ENCODE measurements at places on chromosomes 16 and 17.

DNA sequence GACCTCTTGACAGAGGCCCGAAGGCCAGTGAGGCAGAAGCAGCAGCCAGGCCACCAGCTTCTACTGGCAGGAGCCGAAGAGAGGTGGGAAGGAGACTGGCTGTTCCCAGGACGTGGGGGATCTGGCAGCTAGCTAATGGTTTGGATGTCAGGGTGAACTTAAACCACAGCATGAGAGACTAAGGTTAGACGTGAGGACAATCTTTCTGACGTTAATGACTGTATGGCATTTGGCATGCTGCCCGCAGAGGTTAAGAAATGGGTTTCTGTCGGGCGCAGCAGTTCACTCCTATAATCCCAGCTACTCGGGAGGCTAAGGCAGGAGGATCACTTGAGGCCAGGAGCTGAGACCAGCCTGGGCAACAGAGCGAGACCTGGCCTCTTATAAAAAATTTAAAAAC is 6.3 kb upstream of the KRT13 start:
- no peak overlapping the region for H3K4me3 ChIP-seq
- no peaks in the 10 kb centered on the region for H3K27me3 ChIP-seq
- H3K36me3 ChIP-seq: no peaks in the 10 kb centered on the region
- no peak overlapping the region for H3K27ac ChIP-seq
- DNase-seq: no peak

DNA sequence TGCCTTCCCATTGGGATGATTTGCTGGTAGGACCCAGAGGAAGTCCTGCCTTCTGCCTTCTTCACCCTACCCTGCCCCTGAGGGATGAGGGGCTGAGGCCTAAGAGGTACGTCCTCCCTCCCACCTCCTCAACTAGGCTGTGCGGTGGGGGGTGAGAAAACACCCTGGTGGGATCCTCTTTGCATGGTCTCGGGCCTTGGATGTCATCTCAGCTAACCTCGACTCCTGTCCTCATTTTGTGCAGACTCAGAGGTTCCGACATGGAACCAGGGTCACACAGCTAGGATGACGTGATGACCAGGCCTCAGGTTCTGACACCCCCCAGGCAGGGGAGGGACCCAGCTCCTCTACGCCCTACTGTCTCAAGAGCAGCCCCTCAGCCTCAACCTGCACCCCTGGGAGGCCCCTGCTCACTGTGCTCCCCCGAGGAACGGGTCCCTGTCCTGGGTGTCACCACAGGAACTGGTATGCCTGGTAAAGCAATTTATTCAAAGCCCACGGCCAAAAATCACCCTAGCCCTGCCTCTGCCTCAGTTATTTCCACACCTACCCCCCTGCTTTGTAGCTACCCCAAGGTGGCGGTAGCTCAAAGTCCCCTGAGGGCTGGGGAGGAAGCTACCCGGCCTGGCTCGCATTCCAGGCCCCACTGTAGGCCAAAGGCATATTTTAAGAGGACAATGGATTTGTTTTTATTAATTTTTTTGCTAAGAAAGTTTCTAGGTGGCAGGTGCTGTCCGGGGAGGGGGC is 17.5 kb downstream of the UNC13D start:
- DNase-seq: no peak
- H3K4me1 ChIP-seq: peaks cover 12% of the 10 kb centered on the region
- no peak overlapping the region for H3K27ac ChIP-seq
- peaks cover 3% of the 10 kb centered on the region for H3K27me3 ChIP-seq

DNA sequence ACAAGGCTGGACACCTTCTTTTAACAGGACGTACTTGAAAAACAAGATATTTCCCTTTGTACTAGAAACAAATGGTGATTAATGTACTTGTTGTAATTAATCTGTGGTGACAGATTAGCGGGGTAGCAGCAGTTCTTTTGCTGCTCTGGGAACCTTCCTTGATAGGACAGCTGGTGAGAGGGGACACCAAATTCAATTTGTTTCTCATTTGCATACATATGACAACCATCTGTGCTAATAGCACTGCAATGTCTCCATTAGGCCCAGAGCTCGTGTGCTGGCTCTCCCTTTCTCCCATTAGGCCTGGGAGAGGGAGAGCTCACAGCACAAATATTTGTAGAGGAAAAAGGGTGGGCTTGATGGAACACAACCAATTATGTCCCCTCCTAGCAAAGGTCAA is 221.0 kb upstream of the HS3ST3A1 start:
- H3K36me3 ChIP-seq: peaks cover 1% of the 10 kb centered on the region
- no peak for DNase-seq
- H3K4me3 ChIP-seq: no peak overlapping the region
- H3K4me1 ChIP-seq: no peaks in the 10 kb centered on the region

DNA sequence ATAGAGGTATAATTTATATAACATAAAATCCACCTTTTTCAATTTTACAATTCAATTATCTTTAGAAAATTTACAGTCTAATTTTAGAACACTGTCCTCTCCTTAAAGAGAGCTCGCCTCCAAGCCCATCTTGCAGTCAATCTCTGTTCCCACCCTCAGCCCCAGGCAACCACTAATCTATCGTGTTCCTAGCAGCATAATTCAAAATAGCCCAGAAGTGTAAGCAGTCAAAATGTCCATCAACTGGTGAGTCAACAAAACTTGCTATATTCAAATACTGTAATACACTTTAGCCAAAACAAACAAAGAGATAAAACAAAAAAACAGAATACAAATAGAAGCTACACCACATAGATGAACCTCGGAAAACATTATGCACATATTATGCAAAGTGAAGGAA is 1006.8 kb upstream of the EEF2KMT start:
- peaks cover 10% of the 10 kb centered on the region for H3K27me3 ChIP-seq
- DNase-seq: no peak
- H3K4me1 ChIP-seq: no peaks in the 10 kb centered on the region
- no peak overlapping the region for H3K27ac ChIP-seq
- no peak overlapping the region for H3K4me3 ChIP-seq
- H3K36me3 ChIP-seq: no peaks in the 10 kb centered on the region

- H3K4me1 ChIP-seq: peaks cover 13% of the 10 kb centered on the region
- no peaks in the 10 kb centered on the region for H3K36me3 ChIP-seq
- no peak overlapping the region for H3K4me3 ChIP-seq
- no peak for DNase-seq
- no peak overlapping the region for H3K27ac ChIP-seq
- no peaks in the 10 kb centered on the region for H3K27me3 ChIP-seq
Observed at GRCh38 chr16:4505356-4506147, 29.4 kb downstream of the HMOX2 start.

DNA sequence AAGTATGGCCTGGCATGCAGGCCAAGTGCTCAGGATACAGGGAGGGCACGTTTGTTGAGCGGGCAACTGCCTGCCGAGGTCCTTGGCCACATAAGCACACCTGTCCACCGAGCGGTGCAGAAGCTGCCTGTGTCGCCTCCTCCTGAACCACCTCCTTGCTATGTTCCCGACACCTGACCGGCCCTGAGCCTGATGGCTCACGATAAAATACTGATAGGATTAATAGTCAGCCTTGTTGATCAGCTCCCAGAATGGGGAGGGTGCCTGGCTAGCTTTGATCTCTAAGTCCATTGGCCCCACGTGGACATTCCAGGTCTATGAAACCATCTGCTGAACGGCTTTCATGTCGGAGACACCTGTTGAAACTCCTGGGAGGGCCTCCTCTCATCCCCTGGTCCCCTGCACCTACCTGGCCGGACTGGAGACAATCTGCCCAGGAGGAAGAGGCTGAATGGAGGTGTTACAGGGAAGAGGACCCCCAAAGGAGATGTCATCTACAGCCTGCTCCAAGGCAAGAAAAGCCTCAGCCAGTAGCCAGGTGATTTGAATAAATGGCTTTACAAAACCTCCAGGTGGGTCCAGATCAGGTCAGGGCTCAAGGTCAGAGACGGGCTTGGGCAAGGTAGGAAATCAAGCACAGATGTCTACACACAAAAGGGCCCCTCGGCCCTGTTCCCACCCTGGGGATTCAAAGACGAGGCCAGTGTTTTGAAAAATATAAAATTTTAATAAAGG is 33.4 kb downstream of the AXIN2 start:
- peaks cover 53% of the 10 kb centered on the region for H3K4me1 ChIP-seq
- H3K4me3 ChIP-seq: no peak overlapping the region
- H3K27ac ChIP-seq: no peak overlapping the region
- H3K36me3 ChIP-seq: peaks cover 34% of the 10 kb centered on the region
- no peak for DNase-seq
- no peaks in the 10 kb centered on the region for H3K27me3 ChIP-seq

DNA sequence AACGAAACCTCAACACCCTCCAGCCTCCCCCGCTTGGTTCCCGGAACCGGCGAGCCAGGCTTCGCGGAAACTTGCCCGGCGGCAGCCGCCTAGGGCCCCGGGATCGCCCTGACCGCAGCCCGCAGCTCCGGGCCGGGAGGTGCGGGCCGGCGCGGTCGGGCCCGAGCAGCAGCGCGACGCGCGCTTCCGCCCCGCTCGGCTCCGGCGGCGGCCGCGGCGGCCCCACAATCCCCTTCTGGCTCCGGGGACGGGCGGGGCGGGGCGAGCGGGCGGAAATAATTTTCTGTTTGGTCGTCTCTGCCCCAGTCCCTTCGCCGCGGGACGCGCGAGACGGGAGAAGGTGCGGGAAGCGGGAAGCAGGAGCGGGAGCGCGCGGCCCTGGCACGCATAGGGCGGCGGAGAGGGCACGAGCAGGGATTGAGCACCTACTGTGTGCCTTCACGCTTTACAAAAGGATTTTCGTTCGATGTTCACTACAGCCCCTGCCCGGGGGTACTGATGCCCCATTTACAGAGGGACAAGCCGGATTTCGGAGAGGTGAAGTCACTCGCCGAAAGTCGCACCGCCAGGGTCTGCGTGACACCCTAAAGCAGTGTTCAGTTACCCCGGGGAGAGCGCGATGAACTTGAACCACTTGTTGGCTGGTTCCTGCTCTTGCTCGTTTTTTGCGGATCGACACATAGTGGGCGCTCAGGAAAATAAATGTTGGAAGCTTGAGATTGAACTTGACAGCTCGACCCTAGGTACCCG is 2.7 kb upstream of the MLLT6 start:
- H3K36me3 ChIP-seq: no peaks in the 10 kb centered on the region
- peak; percentile 65 for DNase-seq
- peaks cover 65% of the 10 kb centered on the region for H3K27me3 ChIP-seq

- H3K27ac ChIP-seq: no peak overlapping the region
- no peaks in the 10 kb centered on the region for H3K36me3 ChIP-seq
- H3K27me3 ChIP-seq: no peaks in the 10 kb centered on the region
- no peak for DNase-seq
- no peaks in the 10 kb centered on the region for H3K4me1 ChIP-seq
- H3K4me3 ChIP-seq: no peak overlapping the region
Observed at GRCh38 chr17:15744074-15744676, 12.1 kb downstream of the TBC1D26 start.

GRCh38 chr17:80593181-80593580 is 48.5 kb downstream of the RPTOR start:
- no peaks in the 10 kb centered on the region for H3K36me3 ChIP-seq
- no peak overlapping the region for H3K27ac ChIP-seq
- no peak overlapping the region for H3K4me3 ChIP-seq
- no peak for DNase-seq
- H3K27me3 ChIP-seq: no peaks in the 10 kb centered on the region

DNA sequence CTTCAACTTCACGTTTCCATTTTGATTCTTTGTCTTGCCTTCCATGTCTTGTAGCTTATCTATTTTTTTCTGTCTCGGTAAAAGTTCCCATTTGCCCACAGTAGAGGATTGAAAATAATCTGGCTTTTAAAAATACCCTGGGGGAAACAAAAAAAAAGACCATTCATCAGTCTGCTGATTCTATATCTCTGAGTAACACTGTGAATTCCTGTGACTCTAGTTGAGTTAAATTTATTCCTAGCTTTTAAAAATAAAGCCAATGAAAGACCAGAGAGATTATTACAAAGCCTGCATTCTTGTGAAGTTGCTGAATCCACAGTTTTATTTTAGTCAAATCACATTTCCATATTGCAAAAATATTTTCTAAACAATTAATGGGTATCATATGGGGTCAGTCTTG is 532.3 kb downstream of the CDH13 start:
- H3K27me3 ChIP-seq: no peaks in the 10 kb centered on the region
- H3K36me3 ChIP-seq: no peaks in the 10 kb centered on the region
- peaks cover 13% of the 10 kb centered on the region for H3K4me1 ChIP-seq
- no peak overlapping the region for H3K27ac ChIP-seq
- H3K4me3 ChIP-seq: no peak overlapping the region

- H3K36me3 ChIP-seq: no peaks in the 10 kb centered on the region
- DNase-seq: no peak
- no peaks in the 10 kb centered on the region for H3K27me3 ChIP-seq
- no peak overlapping the region for H3K27ac ChIP-seq
Observed at GRCh38 chr16:75197522-75198134, 9.3 kb downstream of the CTRB2 start.

Data from neural crest cell (in vitro differentiated cells).